ENCODE measurements at places on chromosomes 1 and 21.

DNA sequence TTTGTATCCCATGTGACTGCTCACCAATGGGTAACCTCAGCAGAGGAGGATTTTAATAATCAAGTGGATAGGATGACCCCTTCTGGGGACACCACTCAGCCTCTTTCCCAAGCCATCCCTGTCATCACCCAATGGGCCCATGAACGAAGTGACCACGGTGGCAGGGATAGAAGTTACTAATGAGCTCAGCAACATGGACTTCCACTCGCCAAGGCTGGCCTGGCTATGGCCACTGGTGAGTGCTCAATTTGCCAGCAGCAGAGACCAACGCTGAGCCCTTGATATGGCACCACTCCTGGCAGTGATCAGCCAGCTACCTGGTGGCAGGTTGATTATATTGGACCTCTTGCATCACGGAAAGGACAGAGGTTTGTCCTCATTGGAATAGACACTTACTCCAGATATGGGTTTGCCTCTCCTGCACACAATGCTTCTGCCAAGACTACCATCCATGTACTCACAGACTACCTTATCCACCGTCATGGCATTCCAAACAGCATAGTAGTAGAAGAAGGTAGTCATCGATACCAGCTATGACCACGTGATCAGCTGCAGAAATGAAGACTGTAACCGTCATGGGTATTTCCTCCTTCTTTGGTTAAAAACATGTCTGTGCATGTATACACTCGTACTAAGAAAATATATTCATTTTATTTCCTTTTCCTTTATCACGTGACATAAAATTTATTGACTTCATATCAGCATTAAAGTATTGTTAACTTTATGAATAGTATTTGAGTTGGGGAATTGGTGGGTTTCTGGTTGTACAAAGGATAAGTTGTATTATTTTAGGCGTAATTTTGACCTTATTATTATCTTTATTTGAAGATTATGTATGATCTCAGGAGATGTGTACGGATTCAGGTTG lies 562.6 kb downstream of the PTPRU start:
- no peak for DNase-seq

DNA sequence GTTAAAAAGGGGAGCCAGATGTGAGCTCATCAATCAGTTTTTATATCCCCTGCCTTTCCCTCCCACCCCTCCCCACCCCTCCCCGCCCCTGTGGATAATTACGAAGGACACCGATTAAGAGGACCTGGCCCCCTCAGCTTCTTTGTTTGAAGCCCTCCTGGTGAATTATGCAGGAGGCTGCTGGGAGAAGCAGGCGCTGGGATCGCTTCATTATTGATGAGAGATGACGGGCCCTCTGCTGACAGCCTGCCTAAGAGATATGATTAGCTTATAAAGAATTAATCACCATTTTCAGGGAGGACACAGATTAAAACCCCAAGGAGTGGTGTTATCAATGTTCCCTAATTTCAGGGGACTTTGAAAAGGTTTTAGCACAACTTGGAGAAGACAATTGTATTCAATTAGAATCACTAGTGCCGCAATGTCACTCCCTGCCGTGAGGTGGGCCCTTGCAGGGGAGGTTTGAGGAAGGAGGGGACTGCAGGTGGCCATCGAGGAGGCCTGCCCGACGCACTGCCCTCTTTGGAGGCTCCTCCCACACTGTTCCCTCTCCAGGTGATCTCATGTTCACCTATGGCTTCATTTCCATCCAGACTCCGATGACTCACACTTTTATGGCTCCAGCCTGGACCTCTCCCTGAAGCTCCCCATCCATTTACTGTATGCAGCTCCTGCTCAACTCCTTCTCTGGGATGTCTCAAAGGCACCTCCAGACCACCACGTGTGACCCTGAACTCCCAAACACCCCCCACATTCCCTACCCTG lies 67.0 kb upstream of the KLHDC7A start:
- no peak for DNase-seq

DNA sequence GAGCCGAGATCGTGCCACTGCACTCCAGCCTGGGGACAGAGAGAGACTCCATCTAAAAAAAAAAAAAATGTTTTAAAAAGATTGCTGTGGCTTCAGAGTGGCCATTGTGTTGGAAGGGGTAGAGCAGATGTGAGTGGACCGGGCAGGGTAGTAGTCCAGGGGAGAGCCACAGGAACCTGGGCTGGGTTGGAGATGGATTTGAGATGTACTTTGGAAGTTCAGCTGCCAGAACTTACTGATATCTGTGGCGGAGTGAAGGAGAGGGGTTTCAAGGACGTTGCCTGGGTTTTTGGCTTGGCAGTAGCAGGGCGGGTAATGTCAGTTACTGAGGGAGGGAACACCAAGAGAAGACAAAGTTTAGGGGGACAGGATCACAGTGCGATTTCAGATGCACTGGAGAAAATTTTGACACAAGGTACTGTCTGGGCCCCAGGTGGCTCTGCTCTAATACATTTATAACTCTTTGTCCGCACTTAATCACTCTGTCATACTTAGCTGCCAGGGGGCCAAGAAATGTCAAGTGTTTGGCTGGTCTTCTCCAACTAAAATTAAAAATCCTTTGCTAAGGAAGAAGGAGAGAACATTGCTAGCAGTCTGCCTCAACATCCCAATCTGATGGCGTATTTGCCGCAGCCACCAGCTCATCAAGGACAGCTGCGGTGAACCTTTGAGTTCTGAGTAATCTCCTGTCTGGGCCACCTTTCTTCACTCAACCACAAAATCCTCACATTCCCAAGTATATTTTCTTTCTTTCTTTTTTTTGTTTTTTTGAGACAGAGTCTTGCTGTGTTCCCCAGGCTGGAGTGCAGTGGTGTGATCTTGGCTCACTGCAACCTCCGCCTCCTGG lies 9.6 kb downstream of the EPHX1 start:
- DNase-seq: no peak

- DNase-seq: no peak
Measured at GRCh38 chr1:112172294-112172882, 182.9 kb upstream of the KCND3 start.

GRCh38 chr1:94049791-94050190 lies 71.2 kb downstream of the ABCA4 start:
- no peak for DNase-seq

- DNase-seq: no peak
Measured at GRCh38 chr1:90510143-90510542, 207.0 kb downstream of the BARHL2 start.

- DNase-seq: no peak
Measured at GRCh38 chr1:9143250-9143649, 14.3 kb upstream of the GPR157 start.

GRCh38 chr1:109271458-109271857 lies 11.5 kb downstream of the PSRC1 start:
- no peak for DNase-seq

- DNase-seq: no peak
Measured at GRCh38 chr1:213122514-213122929, 71.5 kb downstream of the RPS6KC1 start.

DNA sequence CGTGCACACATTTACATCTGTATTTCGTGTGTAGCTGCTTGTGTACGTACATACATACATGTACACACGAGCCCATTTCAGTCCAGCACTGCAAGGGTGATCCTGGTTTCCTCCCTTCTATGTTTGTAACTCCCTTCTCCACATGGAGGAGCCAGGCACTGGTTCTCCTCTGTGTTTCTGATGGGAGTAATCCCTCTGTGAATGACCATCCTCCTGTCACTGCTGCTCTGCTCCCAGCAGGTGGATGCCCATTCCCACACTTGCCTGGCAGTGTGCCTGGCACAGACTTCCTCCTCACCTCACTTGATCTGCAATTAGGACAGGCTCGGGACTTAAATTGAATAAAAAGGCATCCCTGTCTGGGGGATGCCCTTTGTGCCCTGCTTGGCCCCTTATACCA lies 37.1 kb downstream of the TRAPPC10 start:
- no peak for DNase-seq

GRCh38 chr1:23423415-23424292 lies 894 bp downstream of the TCEA3 start:
- no peak for DNase-seq

DNA sequence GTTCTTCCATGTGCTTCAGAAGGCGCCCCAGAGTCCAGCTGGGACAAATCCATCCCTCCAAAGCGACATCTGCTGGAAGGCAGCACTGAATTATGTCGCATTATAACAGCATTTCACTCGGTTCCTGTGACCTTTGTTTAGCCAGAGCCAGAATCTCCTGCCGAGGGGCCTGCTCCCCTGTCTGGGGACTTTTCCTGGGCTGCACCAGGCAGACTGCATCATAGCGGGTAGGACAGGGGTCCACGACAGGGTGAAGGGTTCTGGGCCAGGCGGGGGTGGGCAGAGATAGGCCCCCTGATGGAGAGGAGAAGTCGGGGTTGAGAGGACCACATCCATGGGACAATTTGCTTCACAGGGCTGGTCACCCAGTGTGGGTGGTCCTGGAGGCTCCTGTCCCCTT lies 276.9 kb downstream of the MATN1 start:
- no peak for DNase-seq

GRCh38 chr1:179206812-179207211 lies 22.7 kb downstream of the ABL2 start:
- no peak for DNase-seq

- DNase-seq: no peak
Measured at GRCh38 chr1:104028416-104029035, 278.8 kb downstream of the AMY1C start.

- no peak for DNase-seq
Measured at GRCh38 chr1:87957331-87957730, 628.7 kb downstream of the LMO4 start.

DNA sequence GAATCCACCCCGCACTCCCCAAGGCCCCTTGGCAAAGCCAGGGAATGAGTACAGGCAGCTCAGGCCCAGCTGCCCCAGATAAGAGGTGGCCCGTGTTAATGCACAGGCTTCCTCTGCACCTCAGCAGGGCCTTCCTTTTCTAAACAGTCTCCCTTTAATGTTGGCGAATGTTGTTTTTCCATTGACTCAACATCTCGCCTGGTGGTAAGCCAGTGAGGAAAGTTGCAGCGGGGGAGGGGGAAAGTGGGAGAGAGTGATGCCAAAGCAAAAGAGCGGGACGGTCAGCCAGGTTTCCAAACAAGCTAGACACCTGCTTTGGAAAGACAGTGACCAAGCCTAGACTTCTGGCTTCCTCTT lies 10.3 kb upstream of the PROX1 start:
- no peak for DNase-seq

DNA sequence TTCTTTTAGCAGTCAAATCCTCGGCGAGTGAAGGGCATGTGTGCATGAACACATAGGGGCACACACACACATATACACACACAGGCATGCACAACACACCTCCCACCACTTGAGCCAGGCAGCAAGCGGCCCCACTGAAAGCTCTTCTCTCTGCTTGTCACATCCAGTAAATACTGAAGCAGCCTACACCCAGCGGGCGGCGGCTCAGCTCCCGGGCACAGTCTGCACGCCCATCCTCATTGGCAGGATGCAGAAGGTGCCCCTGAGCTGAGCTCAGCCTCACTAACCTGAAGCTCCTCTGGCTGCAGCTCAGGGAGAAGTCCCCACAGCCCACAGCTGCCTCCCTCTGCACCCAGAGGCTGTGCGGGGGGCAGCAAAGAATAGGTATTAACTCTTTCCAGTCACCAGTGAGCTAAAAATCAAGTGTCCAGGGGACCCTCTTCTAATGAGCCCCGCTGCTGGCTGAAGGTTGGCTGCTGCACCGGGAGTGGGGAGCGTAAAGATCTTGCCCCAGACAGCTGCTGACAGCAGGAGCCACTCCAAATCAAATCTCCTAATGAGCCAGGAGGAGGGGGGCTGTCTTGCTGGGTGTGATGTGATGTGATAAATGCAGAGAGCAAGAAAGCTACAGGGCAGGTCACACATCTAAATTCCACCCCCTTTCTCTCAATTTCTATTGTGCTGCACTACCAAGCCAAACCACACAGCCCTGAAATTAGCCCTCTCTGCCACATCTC lies 12.5 kb downstream of the RGS8 start:
- DNase-seq: peak; percentile 66

GRCh38 chr1:53544728-53545515 lies 85.7 kb downstream of the DMRTB1 start:
- no peak for DNase-seq

- DNase-seq: no peak
Measured at GRCh38 chr21:31181082-31181750, 142.9 kb upstream of the KRTAP19-8 start.

All from caudate nucleus (tissue), 63 donors.